ENCODE measurements at places on chromosomes 1 and 21.

- DNase-seq = no peak
Observed at GRCh38 chr1:1065265-1065939, 8.7 kb downstream of the RNF223 start.

GRCh38 chr1:198064181-198064580 lies 92.6 kb upstream of the NEK7 start:
- no peak for DNase-seq

- DNase-seq = no peak
Observed at GRCh38 chr1:21935891-21936365, 1.2 kb downstream of the HSPG2 start.

- DNase-seq = no peak
Observed at GRCh38 chr1:58356402-58356801, 190.1 kb downstream of the OMA1 start.

DNA sequence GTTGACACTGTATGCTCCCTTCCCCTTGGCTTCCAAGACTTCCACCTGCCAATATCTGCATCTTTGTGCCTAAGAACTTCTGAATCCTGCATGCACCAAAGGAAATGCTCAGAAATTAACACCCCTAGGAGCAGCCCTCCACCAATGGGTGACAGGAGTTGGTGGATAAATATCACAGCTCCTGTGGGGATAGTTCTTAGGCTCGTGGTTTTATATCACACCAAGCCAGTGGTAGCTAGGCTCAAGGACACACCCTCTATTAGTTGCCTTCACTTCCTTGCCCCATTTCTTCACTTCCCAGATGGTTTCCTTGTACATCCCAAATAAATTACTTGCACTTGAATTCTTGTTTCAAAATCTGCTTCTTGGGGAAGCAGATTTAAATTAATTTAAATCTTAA lies 16.9 kb upstream of the CDC14A start:
- DNase-seq = no peak

GRCh38 chr1:191831572-191831971 lies 326.7 kb upstream of the RGS18 start:
- DNase-seq = no peak

DNA sequence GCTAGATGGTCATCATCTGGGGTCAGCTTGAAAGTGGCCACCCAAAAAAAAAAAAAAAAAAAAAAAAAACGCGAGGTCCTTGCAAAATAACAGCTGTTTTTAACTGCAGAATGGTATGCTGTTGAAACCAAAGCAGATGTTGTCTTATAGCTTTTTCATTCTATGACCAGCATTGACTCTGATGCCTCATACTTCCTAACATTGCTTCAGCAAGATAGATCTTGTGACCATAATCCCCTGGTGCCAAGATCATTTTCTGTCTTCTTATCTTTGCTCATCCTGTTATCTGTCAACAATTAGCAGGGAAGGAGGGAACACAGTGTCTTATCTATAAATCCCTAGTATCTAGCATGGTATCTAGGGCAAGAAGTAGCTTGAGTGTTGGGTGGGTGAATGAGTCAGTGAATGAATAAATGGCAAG lies 181.5 kb downstream of the PLPP3 start:
- no peak for DNase-seq

DNA sequence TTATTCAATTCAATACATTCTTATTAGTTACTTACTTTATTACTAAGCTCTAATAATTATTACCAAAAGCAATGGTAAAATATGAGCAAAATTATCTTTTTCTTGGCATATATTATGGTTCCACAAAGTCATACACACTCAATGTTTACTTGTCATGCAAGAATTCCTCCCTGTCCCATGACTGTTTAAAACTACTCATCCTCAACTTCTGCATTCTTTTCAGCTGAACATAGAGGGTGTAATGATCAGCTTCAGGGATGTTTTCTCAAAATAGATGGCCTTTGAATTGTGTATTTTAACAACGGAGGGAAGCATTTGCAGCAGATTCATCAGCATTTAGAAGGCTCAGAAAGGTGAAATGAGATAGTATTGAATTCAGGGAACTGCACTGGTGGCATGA lies 499.0 kb downstream of the RWDD3 start:
- DNase-seq = no peak

DNA sequence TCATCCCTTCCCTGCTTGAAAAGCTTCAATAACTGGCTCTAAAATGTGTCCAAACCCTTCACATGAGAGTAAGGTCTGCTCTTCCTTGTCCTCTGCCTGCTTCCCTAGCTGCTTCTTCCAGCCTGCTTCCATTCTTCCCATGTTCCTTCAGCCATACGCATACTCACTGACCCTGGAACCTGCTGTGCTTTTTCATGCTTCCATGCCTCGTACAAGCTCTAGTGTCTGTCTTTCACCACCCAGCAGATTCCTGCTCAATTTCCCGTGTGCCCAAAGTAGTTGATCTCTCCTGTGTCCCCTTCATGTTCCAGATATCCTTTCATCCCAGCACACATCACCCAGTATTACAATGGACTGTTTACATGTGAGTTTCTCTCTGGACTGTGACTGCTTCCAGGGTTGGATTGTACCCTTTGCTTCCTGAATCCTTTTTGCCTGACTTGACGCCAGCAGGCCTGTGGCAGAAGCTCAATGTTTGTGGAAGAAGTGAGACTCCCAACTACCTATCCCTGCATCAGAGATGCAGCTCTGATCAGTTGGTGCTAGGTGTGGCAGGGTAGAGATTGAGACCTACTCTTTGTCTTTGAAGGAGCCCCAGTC lies 35.9 kb upstream of the RNF19B start:
- no peak for DNase-seq

- DNase-seq = no peak
Observed at GRCh38 chr1:37722181-37723071, 30.1 kb downstream of the CDCA8 start.

- DNase-seq = peak; percentile 97
Observed at GRCh38 chr1:93758842-93759515, 77.3 kb upstream of the BCAR3 start.

GRCh38 chr1:234393190-234393589 lies 19.9 kb downstream of the COA6 start:
- no peak for DNase-seq

DNA sequence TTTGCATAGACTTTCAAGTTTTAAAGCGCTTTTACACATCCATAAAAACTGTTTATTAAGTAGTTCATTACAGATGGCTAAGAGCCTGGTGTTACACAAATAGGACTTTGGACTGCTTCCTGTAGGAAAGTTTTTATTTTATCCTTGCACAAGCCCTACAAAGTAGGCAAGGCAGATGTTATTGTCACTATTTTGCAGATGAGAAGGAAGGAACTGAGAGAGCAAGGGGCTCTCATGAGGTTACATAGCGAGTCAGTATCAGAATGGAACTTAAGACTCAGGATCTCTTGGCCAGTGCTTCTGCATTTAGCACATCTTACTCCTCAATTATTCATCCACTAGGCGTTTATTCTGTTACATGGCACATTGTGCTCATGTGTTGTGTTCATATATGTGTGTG lies 2.6 kb upstream of the MAPKAPK2 start:
- no peak for DNase-seq

DNA sequence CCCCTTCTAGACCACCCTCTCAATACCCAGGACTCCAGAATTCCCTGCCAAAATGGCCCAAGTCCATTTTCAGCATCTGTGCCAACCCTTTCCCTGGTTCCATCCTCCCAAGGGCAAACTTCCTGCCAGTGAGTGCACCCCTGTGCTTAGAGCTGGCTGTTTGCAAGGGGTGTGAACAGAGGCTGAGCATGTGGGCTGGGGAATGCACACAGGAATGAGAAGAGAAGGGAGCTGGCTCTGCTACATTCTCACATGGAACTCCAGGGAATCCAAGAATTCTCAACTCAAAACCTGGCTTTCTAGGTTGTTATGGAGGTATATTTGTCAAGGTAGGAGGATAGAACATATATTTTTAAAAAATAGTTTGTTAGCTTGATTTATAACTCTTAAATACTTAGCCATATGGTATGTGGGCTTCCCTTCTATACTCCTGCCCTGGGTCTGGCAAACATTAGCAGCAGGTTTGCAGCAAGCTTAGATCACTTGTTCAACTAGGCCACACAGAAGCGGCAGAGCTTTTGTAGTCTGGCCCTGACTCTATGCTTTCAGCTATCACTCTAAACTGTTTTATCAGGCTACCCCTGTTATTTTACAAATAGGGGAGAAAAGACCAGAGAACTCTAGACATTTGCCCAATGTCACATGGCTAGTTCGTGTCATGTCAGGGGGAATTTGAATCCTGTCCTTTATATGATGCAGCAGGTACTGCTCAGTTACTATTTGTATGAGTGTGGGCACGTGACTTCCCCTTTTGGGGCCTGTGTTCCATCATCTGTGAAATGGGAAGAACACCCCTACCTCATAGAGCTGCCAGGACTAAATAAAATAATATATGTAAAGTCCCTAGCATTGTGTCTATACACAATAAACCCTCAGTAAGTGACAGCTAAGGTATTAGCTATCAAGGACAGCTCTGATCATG lies 8.1 kb upstream of the STMN1 start:
- no peak for DNase-seq

DNA sequence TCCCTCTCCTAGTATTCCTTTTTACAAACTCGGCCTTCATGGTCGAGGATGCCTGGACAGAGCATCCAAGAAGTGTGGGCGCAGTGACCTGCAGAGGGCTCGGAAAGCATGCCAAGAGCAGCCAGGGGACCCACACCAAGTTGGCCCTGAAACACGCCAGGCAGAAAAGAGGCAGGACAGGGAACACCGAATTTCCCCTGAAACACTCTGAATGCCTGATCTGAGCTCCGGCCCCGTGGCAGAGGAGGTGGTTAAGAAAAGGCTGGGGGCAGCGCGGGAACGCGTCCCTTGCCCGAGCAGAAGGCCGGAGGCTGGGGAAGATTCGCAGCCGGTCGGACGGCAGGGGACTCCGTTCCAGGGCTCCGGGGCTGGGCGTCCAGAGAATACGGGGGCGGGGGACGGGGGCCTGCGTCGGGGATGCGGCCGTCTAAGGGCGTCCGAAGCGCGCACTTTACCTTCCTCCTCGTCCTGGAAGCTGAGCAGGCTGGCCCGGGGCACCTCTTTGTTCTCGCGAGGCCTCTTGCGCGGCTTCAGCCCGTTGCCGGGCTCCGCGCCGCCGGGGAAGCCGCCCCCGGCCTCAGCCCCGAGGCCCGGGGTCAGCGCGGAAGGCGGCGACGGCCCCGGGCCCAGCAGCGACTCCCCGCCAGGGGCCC lies 558 bp downstream of the PAXBP1 start:
- DNase-seq = peak; percentile 71

DNA sequence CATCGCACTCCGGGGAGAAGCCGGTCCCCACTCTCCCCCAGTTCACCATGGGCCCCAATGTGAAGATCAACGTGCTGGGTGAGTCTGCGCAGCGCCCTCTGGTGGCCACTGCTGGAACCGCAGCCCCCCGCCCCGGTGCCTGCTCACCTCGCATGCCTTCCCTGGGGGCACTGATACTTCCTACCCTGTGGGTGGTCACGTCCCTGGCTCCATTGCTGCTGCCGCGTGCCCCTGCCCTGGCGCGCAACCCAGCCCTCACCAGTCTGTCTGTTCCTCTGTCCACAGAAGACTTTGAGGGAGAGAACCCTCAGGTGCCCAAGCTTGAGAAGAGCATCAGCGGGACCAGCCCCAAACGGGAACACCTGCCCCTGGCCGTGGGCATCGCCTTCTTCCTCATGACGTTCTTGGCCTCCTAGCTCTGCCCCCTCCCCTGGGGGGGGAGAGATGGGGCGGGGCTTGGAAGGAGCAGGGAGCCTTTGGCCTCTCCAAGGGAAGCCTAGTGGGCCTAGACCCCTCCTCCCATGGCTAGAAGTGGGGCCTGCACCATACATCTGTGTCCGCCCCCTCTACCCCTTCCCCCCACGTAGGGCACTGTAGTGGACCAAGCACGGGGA lies 7.6 kb downstream of the EFNA3 start:
- peak; percentile 36 for DNase-seq

DNA sequence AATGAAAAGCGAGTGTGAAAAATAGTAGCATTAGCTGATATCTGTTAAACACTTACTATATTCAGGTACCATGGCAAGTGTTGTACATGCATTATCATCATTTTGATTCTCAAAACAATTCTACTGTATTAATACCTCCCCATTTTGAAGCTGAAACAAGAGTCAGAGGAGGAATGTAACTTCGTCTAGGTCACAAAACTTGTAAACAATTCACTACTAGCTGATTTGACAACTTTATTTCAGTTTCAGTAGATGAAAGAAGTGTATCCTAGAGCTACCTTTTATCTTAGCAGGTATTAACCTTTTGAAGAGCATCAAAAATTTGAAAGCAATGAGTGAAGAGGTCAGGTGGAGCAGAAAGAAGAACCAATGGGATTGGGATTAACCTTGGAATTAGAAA lies 1.6 kb downstream of the CD84 start:
- DNase-seq = no peak
